Amniotic stem cell (primary cell): ENCODE measurements at places on chromosomes 1 and 21.

GRCh38 chr1:4081806-4082711 lies 182.0 kb upstream of the C1orf174 start:
- no peak for DNase-seq

- no peak for DNase-seq
These were observed 14.4 kb downstream of the THEMIS2 start for GRCh38 chr1:27886744-27887143.

DNA sequence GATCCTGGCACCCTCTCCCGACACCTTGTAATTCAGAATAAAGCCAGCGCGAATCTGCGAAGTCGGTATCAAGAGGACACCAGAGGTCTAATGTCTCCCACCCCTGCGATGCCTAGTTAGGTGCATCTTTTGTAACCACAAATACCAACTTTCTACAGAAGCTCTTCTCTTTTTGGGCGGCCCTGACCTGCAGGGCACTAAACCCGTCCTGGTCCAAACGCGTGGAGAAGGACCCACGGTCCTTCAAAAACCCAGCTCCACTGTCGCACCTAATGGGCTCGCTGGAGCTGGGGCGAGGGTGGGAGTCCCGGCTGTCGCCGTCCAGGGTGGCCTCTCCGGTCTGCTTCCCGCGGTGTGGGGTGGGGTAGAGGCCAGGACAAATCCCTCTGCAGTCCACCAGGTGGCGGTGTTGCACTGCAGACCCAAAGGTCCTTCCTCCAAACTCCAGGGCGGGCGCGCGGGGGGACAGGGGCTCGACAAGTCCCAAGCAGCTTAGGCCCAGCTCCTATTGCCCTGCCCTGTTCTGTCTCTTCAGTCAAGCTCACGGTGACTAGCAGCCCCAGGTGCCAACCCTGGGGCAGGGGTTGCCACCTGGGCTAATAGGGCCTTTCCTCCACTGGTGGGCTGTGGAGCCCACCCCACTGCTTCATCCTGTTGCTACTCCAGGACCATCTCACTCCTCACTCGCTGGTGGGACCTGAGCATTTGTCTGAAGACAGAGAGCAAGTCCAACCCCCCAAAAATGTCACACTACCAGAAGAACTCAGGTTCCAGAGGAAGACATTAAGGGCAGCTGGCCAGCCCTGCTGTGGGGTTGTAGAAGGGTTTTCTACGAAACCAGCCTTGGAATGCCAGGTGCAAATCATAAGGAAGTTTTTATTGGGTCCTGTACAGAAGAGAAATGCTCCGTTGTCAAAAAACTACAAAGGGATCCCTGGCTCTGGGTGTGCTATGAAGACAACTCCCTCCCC lies 2.8 kb downstream of the HES3 start:
- peak; percentile 20 for DNase-seq

DNA sequence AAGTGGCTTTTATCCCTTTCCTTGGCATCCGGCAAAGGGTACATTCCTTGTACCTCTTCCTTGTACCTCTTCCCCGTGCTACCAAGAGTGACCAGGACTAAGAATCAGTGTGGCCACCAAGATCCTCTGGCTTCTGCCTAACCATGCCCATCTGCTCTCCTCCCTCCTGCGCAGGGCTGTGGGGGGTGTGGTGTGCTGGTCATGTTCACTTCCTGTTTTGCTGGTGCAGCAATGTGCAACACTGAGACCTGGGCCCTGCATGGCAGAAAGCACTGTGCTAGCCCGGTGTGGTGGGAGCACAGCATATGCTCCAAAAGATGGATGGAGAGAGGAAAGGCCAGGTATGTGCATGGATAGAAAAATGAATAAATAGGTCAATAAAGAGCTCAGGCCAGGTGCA lies 33.3 kb upstream of the TENT5C start:
- no peak for DNase-seq

- no peak for DNase-seq
These were observed 20.7 kb downstream of the PARS2 start for GRCh38 chr1:54743416-54744226.

DNA sequence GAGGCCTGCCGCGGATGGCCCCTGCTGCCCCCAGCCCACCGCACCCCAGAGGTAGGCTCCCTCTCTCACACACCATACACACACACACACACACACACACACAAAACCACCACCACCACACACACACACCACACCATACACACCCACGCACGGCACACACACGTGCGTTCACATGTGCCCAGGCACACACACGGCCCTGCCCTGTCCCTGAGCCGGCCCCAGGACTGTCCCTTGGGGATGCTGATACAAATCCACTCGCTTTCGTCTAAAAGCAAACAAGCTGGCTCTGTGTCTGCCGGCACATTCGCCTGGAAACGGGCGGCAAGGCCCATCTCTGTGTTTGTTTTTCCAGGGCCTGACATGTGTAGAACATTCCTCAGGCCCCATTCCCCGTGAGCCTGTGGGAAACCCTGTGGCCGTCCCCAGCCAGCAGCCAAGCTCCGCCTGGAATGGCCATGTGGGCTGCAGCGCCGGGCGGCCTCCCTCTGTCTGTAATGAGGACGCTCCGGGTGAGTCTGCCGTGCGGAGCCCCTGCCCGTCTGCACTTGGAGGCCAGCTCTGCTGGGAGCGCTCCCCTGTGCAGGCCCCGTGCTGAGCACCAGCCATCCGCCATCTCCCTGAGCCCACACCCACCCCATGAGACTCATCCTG lies 67.4 kb downstream of the DMRTB1 start:
- peak; percentile 67 for DNase-seq

- DNase-seq = no peak
These were observed 1.1 kb downstream of the WNT3A start for GRCh38 chr1:228007801-228008341.

GRCh38 chr1:184027826-184028695 lies 9.5 kb downstream of the COLGALT2 start:
- DNase-seq = no peak

- DNase-seq = no peak
These were observed 13.0 kb upstream of the CD48 start for GRCh38 chr1:160724465-160725242.

GRCh38 chr21:38282921-38283320 lies 26.1 kb downstream of the KCNJ15 start:
- no peak for DNase-seq

DNA sequence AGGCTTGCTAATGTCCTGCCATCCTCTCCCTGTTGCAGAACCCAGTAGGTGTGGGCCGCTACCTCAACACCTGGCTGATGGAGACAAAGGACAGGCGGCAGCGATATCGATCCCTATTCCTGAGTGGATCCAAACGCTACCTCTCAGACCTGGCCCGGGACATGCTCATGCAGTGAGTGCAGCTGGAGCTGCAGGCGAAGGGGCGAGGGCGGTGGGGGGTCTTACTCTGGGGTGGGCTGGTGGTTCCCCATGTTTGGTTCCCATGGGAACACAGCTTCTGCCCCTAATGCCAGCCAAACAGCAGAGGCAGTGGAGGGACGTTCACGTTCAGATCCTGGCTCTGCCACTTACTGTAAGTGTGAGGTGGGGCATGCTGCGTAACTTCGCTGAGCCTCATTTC lies 15.8 kb upstream of the TTC22 start:
- no peak for DNase-seq

DNA sequence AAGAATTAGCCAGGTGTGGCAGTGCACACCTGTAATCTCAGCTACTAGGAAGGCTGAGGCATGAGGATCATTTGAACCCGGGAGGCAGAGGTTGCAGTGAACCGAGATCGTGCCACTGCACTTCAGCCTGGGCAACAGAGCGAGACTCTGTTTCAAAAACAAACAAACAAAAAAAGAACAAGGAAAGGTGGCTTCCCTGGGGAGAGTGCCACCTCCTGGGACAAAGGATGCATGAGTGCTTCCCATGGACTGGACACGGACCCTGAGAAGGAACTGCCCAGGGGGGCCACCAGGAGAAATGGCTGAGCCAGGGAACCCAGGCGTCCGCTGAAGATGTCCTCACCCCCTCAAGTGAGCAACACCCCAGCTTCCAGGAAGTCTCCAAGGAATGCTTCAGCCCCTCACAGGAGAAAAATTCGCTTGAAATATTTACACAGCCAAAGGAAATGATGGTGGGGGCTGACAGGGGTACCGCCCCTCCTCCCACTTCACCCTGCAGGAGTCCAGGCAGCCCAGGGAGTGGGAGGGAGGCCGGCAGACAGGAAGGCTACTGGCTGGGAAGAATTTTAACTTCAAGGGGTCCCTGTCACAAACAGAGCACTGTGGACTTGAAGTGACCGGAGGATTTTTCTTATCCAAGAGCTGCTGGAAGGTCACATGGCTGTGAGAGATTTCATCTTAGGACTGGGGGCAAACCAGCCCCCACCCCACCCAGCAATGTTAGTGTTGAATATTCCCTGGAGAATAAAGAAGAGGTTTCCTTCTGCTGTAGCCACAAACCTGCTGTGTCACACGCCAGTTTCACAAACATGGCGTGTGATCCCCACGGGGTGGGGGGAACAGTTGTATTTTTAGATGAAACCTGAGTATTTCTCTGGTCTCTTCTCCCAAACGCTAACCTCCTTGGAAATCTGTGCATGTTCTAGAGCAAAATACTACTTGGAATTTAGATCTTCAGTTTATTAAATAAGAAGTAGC lies 90.8 kb upstream of the SLC25A33 start:
- DNase-seq = no peak

DNA sequence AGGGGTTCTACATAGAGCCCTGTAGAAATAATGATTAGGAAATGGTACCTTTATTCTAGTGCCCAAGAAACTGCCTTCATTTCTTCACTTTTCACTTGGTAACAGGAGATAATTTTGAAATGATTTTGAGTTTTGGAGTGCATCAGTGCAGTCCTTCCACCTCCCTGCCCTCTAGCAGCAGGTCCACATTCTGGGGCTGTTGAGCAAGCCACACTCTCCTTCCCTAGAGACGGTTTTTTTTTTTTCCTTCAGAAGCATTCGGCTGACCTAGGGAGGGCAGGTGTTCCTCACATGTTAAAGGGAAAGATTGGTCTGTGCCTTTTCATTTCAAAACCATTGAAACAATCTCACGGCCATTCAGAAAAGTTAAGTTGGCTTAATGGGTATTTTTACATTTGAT lies 39.8 kb downstream of the SLC37A1 start:
- no peak for DNase-seq

DNA sequence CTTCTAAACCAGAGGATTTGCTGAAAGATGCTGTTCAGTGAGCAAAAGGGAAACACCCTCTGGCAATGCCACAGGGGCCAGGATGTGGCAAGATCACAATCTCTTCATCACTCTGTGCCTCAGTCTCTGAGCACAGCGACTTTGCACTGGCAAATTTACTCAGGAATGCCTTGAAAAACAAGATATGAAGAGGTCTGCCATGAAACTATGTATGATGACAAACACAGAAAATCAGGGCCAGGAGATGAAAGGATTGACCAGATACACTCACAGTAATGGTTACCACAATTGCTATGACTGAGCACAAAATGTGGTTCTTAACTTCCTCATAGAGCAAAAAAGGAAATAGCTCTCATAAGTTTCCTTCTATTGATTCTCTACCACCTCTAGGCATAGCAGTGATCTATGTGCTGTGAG lies 5.8 kb downstream of the TTC13 start:
- DNase-seq = no peak

- DNase-seq = no peak
These were observed 15.2 kb downstream of the GPR161 start for GRCh38 chr1:168121401-168122011.

GRCh38 chr1:186093437-186093836 lies 281.6 kb downstream of the TPR start:
- no peak for DNase-seq

DNA sequence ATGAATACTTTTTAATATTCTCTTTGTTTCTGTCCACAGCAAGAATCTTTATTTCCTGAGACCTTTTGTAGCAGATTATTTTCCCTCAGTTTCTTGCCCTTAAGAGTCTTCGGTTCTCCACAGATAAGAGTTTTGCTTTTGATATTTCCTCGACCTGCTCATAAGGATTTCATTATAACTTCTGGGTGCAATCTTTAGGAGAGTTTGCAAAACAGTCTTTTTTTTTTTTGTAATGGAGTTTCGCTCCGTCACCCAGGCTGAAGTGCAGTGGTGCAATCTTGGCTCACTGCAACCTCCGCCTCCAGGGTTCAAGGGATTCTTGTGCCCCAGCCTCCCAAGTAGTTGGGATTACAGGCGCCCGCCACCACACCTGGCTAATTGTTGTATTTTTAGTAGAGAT lies 10.1 kb upstream of the UBE4B start:
- DNase-seq = no peak

GRCh38 chr1:81424061-81424460 lies 376.7 kb upstream of the ADGRL2 start:
- DNase-seq = no peak

- DNase-seq = no peak
These were observed 945 bp downstream of the SRSF4 start for GRCh38 chr1:29180497-29181412.

- no peak for DNase-seq
These were observed 52.8 kb downstream of the FCRL5 start for GRCh38 chr1:157499521-157499920.

- no peak for DNase-seq
These were observed 1.5 kb upstream of the S100B start for GRCh38 chr21:46606427-46606813.

GRCh38 chr1:116133696-116134475 lies 22.7 kb downstream of the MAB21L3 start:
- no peak for DNase-seq

DNA sequence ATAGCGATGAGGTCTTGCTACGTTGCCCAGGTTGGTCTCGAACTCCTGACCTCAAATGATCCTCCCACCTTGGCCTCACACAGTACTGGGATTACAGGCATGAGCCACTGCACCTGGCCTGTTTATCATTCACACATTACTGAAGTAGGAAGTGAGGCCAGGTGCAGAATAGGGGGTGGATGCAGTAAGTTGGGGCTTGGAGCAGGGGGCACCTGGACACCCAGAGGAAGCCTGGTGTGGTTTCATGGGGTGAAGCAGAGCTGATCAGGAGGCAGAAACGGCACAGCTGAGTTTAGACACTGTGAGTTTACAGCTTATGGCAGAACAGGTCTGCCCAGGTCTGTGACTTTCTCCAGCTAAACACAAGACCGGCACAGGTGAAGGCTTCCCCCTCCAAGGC lies 4.9 kb downstream of the CDA start:
- no peak for DNase-seq

GRCh38 chr1:53430779-53431178 lies 28.4 kb upstream of the DMRTB1 start:
- DNase-seq = no peak

GRCh38 chr1:20785907-20786252 lies 1.2 kb downstream of the HP1BP3 start:
- DNase-seq = no peak

- no peak for DNase-seq
These were observed 36.8 kb upstream of the PKN2 start for GRCh38 chr1:88647249-88647645.

DNA sequence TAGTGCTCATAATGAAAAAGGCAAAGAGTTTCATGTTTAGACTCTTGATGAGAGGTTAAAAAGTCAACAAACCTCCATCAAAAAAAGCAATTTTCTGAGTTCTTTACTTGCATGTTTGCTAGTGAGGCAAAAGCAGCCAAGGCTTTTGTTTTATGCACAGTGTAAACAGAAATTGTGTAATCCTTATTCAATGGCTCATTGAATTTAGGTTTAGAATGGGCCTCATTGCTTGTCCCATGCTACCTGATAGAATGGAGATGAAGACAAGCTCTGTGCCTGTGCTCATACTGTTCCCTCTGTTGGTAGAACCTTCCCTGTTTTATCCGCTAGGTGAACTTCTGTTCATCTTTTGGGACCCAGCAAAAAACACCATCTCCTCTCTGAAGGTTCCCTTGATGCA lies 10.0 kb upstream of the LRRC8D start:
- no peak for DNase-seq
